ENCODE measurements at places on chromosomes 16 and 17.
A peak's percentile ranks its signal among the peaks of the same experiment; 100 is the strongest.

GRCh38 chr16:9567666-9568065, 476.2 kb downstream of the HAPSTR1 start:
- no peak for DNase-seq

DNA sequence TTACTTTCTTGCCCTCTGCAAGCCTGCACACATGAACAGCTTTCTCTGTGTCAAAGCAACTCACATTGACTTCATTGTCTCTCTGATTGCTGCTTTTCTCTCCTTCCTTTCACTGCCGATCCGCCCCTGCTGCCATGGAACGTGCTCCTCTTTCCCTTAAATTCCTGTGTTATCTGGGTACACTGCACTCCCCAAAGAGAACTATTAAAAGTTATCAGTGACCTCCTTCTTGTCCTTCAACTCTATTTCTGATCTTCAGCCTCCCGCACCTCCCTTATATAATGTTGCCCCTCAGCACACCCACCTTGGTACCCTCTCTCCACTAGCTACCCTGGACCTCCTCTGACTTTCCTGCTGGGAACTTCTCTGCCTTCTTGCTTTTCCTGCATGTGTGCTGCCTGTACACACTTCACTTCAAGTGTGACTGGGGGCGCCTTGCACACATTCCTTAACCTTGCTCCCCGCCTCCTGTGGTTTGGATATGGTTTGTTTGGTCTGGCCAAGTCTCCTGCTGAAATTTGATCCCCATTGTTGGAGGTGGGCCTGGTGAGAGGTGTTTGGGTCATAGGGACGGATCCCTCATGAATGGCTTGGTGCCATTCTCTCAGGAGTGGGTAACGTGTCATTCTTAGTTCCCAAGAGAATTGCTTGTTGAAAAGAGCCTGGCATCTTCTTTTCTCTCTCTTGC, 26.7 kb upstream of the PMP22 start:
- no peak for DNase-seq

DNA sequence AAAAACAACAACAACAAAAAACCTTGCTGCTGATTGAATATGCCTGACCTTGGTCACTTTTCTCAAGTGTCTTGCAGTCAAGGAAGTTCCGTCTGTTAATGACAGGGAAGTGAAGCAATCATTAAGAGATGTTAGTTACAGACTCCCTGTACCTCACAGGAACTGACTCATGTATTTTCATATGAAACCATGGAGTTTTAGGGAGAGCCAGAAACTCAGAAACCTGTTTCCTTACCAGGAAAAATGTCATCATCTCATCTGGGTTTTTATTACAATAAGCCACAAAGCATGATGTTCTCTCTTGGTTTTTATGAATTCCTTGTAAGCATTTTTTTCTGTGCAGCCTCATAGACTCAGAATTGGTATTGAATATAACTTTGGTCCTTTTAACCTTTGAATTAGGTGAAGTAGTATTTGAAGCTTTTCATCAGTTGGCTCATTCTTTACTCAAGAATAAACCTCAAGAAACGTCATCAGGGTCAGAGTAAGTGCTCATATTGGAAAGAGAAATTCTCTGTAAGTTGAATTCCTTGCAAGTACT, 10.3 kb downstream of the LYRM1 start:
- DNase-seq: peak; percentile 58

GRCh38 chr17:56653877-56654276, 60.4 kb downstream of the NOG start:
- DNase-seq: no peak

- no peak for DNase-seq
Observed at GRCh38 chr16:8845699-8846298, 23.0 kb downstream of the CARHSP1 start.

- DNase-seq: no peak
Observed at GRCh38 chr17:28992625-28993600, 12.9 kb downstream of the SEZ6 start.

- no peak for DNase-seq
Observed at GRCh38 chr17:61489719-61490490, 37.7 kb downstream of the TBX4 start.

GRCh38 chr17:48997103-48997826, at the start of gene IGF2BP1:
IGF2BP1 (plus strand) TSS chr17:48997385; CDS start chr17:48997746, 361 bp downstream.
- peak; percentile 37 for DNase-seq

DNA sequence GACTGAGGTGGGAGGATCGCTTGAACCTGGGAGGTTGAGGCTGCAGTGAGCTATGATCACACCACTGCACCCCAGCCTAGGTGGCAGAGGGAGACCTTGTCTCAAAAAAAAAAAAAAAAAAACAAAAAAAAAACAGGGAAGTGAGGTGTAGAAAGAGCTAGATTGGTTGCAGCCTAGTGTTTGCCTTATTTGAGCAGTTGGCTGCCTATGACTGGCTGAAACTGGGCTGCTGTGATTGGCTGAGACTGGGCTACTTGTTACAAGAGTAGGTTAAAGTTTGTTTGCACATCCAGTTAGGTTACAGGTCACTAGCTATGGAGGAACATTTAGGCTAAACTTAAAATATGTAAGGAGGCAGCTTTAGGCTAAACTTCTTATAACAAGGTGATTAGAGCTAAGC, 5.7 kb downstream of the DHRS7B start:
- no peak for DNase-seq

GRCh38 chr17:51398687-51399086, 138.3 kb downstream of the UTP18 start:
- DNase-seq: no peak

GRCh38 chr16:49867796-49868668, 12.1 kb upstream of the ZNF423 start:
- no peak for DNase-seq

DNA sequence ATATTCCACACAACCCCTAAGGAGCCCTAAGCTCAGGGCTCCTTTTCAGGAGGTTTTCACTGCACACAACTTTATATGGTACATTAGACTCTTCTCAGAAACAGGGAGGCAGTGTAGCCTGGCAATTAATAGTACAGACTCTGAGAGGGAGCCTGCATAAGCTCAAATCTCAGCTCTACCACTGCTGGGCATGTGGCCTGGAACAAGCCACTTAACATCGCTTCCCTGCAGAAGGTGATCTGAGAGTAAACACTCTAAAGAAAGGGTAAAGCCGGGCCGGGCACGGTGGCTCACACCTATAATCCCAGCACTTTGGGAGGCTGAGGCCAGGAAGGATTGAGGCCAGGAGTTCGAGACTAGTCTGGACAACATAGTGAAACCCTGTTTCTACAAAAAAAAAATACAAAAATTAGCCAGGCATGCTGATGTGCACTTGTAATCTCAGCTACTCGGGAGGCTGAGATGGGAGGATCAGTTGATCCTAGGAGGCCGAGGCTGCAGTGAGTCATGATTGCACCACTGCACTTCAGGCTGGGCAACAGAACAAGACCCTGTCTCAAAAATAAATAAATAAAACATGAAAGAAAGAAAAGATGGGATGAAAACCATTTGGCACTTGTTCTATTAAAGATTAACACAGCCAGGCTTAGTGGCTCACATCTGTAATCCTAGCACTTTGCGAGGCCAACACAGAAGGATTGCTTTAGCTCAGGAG, 70.7 kb upstream of the DNAJA2 start:
- DNase-seq: no peak

- DNase-seq: no peak
Observed at GRCh38 chr16:54542805-54543505, 256.4 kb upstream of the IRX3 start.

DNA sequence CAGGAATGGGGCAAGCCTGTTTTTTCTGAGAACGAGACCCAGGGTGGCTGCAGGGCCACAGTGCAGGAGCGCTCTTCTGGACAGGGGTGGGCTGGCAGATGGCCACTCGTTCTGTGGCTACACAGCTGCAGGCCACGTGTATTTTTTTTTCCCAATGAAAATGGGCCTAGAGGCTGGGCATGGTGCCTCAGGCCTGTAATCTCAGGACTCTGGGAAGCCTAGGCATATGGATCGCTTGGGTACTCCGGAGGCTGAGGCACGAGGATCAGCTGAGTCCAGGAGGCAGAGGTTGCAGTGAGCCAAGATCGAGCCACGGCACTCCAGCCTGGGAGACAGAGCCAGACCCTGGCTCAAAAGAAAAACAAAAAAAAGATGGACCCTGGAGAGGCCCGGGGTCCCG, 6.8 kb downstream of the UNKL start:
- DNase-seq: no peak

DNA sequence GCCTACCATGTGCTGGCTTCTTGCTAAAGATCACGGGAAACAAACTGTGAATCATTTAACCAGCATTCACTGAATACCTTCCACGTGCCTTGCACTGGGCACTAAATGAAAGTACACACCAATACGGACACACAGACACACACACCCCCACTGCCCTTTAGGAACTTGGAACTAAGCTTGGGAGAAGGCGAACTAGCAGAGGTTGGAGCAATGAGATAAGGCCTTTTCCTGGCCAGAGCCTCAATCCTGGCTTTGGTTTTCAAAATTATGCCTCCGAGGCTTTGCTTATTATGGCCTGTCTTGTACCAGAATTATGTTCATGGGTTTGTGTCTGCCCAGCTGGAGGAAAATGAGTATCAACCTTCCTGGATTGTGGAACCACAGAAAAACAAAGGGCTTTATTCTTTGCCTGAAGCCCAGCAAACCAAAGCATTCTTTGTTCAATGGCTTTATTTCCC, 32.3 kb downstream of the CPPED1 start:
- DNase-seq: no peak

DNA sequence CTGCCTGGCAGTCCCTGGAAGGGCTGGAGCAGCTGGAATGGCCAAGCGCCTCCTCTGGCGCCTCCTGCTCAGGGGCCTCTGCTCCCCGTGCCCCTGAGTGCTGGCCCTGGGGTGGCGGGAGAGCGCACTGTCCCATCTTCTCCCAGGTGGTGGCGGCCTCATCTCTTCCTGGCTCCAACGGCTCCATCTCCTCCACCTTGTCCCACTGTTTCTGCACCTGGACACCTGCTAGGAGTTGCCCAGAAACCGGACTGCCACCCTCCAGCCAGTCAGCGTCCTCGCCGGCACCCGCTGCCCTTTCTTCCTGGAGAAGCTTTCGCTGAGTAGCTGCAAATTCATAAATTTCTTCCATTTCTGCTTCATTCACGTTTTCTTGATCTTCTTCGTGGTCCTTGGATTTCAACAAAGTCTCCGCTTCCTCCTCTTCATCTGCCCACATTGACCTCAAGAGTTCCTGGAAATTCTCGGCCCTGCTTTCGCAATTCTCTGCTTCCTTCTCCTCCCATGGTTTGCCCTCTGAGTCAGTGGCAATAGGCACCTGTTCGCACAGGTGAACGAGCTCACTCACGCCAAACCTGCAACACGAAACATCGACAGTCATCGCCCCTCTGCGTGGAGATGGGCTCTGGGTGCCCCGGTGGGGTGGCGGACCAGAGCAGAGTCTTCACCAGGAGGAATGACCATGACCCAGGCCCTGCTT, 13.7 kb upstream of the NLRC3 start:
- no peak for DNase-seq

- no peak for DNase-seq
Observed at GRCh38 chr17:31357839-31358394, 33.6 kb upstream of the RAB11FIP4 start.

DNA sequence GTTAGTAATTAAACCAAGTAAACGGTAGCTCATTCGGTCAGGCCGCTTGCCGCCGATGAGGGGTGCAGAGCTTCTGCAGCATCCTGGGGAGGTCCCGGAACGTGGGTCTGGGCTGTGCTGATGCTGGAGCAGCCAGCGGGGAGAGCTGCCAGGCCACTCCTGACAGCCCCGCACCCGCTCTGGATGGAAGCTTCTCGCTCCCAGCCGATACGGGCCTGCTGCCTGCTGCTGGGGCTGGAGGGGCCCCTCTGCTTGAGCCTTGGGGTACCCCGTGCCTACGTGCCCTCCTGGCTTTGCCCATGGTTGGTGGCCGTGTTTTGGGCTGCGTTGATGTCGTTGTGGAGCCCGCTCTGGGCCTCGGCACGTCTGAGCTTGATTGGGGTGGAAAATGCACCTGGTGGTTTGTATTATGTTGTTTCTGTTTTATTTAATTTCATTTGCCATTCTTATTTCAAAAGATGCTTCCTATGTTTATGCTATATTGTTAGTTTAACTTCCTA, 41.6 kb upstream of the ZNF750 start:
- no peak for DNase-seq

DNA sequence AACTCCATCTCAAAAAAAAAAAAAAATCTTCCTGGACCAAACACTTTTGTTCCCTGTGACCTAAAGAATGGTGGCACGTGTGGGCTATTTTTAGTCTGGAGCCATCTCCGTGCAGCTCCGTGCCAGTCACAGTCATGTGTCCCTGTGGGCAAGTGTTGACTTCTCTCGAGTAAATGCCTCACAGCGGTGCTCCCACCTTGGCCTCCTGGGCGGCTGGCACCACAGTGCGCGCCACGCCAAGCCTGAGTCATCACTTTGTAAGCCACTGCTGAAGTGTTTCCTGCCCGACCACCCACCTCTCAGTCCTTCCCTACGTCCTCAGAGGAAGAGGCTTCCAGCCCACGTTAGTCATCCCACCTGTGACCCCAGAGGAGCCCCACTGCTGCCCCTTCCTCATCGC, 10.9 kb upstream of the HEXD start:
- no peak for DNase-seq

DNA sequence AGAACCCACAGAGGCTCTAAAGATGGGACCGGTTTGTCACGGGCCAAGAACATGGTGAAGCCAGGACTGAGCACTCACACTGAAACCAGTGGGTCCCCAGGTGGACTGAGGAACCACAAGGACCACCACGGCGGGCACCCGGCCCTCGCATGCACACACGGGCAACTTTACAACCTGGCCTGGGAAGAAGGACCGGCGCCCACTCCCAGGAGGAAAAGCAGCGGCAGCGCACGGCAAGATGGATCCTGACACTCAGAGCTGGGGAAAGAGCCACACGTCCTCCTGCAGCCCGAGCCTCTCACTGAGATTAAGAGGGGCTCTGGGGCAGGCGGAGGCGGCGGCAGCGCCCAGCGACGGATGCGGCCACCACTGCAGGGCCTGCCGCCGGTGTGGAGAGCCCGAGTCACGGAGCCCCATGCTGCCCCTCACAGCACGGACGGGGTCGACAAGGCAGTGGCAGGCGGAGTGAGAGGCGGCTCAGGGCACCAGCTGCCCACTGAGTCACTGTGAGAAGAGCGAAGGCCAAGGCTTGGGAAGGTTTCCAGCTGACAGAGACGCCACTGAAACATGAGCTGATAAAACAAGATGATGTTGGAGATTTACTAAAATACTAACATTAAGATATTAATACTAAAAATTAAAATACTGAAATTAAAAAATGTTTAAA, 118.3 kb downstream of the ANKRD11 start:
- DNase-seq: no peak
